ENCODE measurements at places on chromosomes 3 and 15. TPM values are rescaled to one million over a fixed set of nuclear protein-coding genes. Genes with fewer than 3 reads are reported as not detected.

- DNase-seq, result no peak
Observed at GRCh38 chr3:5270666-5271371, 83.3 kb downstream of the EDEM1 start.

GRCh38 chr15:74460298-74460697 lies 662 bp downstream of the UBL7 start:
- no peak for DNase-seq

DNA sequence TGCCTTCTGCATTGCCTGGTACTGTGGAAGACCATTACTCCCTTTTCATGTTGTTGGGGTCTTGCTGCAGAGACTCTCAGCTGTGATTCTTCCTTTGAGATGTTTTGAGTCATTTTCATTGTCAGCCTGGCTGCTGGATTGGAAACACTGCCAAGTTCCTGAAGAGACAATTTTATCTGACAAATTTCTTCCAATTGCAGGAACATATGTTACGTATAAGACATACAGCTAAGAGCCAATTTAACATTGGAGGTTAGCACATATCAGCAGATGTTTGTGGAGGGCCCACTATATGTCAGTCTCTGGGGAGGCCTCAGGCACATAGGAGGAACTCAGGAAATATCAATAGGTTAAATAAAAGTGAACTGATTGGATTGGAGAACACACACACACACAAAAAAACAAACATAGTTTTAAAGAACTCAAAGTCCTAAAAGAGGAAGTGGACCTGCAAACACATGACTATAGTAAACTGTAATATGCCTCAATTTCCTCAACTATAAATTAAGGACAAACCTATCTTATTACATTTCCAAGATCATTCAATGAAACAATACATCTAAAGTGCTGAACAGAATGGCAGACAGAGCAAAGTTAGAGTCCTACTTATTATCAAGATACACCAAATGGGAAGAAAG lies 172.3 kb downstream of the MYRIP start:
- no peak for DNase-seq

GRCh38 chr3:3443482-3443881 lies 264.0 kb upstream of the CRBN start:
- no peak for DNase-seq

DNA sequence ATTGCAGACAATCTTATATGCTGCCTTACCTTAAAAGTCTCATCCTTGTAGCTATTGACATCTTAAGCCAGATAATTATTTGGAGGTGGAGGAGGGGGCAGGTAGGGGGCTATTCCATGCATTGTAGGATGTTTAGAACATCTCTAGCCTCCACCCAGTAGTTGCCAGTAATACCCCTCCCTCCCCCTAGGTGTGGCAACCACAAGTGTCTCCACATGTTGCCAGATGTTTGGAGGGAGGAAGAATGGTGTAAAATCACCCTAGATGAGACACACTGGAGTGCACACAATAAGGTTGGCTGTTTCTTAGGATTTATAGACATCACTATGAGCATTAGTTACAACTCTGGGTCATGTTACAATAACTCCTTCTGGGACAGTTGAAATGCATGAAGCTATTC lies 27.4 kb downstream of the GORASP1 start:
- DNase-seq, result no peak

- DNase-seq, result no peak
Observed at GRCh38 chr15:40693904-40694687, 878 bp upstream of the RAD51 start.

- no peak for DNase-seq
Observed at GRCh38 chr3:138451595-138452162, 17.3 kb downstream of the ESYT3 start.

- no peak for DNase-seq
Observed at GRCh38 chr3:158273656-158274055, 163.8 kb downstream of the RSRC1 start.

GRCh38 chr3:127247292-127247691 lies 40.6 kb downstream of the PRR20G start:
- DNase-seq, result no peak

GRCh38 chr3:134067531-134068161 lies 37.9 kb upstream of the SLCO2A1 start:
- no peak for DNase-seq

DNA sequence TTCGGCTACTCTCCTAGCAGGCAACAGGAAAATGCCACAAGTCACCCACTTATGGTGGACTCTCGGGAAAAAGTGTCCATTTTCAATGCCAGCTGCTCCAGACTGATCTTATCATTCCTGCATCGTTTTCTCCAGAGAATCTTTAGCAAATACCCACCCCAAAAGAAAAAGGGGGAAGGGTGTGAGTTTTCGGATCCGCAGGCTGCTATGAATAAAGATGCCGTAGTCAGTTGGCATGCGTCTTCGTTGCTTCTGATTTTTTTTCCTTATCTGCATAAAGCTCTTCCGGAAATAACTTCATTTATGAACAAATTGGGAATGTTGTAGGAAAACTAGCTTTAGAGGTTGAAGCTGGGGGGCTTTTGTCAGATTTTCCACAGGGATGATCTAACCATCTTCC lies 22.4 kb upstream of the VILL start:
- no peak for DNase-seq

GRCh38 chr3:19886404-19886803 lies 47.6 kb downstream of the EFHB start:
- no peak for DNase-seq

GRCh38 chr3:156633335-156633734 lies 41.1 kb upstream of the TIPARP start:
- no peak for DNase-seq

DNA sequence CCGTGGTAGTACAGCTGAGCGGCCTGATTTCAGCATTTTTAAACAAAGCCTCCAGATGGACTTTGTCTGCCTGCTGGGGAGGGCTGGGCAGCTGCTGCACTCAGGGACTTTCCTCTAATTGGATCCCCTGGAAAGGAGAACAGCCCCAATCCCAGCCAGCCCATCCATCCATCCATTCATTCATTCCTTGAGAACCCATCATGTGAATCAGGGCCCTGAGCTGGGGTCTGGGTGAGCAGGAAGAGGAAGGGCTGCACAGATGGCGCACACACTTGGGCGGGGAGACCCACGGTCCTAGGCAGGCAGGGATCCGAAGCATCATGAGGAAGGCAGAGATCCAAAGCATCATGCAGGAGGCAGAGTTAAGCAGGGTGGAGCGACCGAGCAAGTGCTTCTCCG lies 45.7 kb downstream of the TPRA1 start:
- no peak for DNase-seq

ROPN1B gene
- total RNA-seq, result 0.83 TPM

ADAM10 gene
- total RNA-seq, result 37.4 TPM

NRROS gene
- 0.02 TPM for total RNA-seq

Data from H4 (cell line).